ENCODE measurements at places on chromosomes 4 and X. TPM values are rescaled to one million over a fixed set of nuclear protein-coding genes. Genes with fewer than 3 reads are reported as not detected.

The PAGE2 gene
- total RNA-seq: not detected

GRCh38 chr4:187212446-187213080 lies 488.9 kb upstream of the FAT1 start:
- H3K27ac ChIP-seq: no peak overlapping the region
- H3K4me3 ChIP-seq: no peak overlapping the region
- H3K36me3 ChIP-seq: no peaks in the 10 kb centered on the region
- H3K27me3 ChIP-seq: no peaks in the 10 kb centered on the region

DNA sequence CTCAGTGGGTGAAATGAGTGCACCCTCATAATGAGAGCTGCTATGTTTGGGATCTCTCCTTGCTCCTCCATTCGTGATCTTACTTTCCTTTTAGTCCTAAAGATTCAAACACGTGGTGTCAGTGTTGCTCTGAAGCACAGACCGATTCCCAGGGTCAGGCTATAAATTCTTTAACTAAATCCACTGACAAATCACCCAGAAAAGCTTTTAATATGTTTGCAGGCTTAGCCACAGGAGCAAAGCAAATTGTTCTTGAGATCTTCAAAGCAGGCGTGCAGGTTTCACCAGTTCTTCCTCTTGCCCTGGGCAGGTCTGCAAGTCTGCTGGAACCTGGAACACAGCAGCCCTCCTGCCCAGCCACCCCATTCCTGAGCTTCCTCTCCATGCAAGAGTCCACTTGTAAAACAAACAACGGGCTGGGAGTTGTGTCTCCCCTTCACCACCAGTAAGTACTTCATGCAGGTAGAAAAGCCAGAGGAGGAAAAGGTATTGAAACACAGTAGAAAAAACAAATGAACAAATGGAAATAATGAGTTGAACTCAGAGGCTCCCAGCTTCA lies 70.1 kb upstream of the ENPP6 start:
- no peak overlapping the region for H3K27ac ChIP-seq
- no peaks in the 10 kb centered on the region for H3K27me3 ChIP-seq
- no peaks in the 10 kb centered on the region for H3K36me3 ChIP-seq

DNA sequence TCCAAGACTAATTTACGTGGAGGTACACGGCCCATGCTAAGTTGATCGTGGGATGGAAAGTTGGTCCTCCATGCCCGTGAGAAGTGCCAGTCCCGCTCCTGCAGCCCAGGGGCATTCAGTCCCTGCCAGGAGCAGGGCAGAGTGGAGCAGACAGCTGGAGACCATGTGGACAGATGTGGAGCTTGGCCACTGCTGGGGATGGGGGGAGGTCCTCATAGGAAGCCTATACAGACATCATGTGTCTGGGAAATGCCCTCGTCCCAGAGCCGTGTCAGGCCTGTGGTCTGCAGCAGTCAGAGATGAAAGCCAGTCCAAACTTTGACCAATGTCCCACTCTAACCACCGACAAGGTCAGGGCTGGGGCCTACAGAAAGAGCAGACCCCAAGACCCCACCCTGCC lies 118.4 kb downstream of the CPZ start:
- no peak for DNase-seq
- no peaks in the 10 kb centered on the region for H3K4me1 ChIP-seq
- H3K4me3 ChIP-seq: no peak overlapping the region
- H3K27ac ChIP-seq: no peak overlapping the region
- no peaks in the 10 kb centered on the region for H3K36me3 ChIP-seq
- no peaks in the 10 kb centered on the region for H3K27me3 ChIP-seq

The DUSP21 gene
- not detected for total RNA-seq

The CC2D2A gene
- 31.2 TPM for total RNA-seq

The ADH1A gene
- total RNA-seq: 0.59 TPM

- H3K4me3 ChIP-seq: no peak overlapping the region
- DNase-seq: no peak
- H3K36me3 ChIP-seq: no peaks in the 10 kb centered on the region
- H3K27ac ChIP-seq: no peak overlapping the region
These were observed 1105.9 kb downstream of the ARAP2 start for GRCh38 chr4:35138449-35138848.

- no peak overlapping the region for H3K4me3 ChIP-seq
- no peak for DNase-seq
- H3K36me3 ChIP-seq: no peaks in the 10 kb centered on the region
- H3K27me3 ChIP-seq: no peaks in the 10 kb centered on the region
These were observed 80.5 kb upstream of the GALNT7 start for GRCh38 chr4:173088144-173088543.

The PDGFRA gene
- total RNA-seq: 103 TPM

The CENPE gene
- 0.90 TPM for total RNA-seq

GRCh38 chr4:123110685-123111084 lies 188.3 kb upstream of the NUDT6 start:
- H3K27ac ChIP-seq: no peak overlapping the region
- no peak for DNase-seq
- no peaks in the 10 kb centered on the region for H3K36me3 ChIP-seq
- no peaks in the 10 kb centered on the region for H3K27me3 ChIP-seq
- no peak overlapping the region for H3K4me3 ChIP-seq

The LEF1 gene
- 8.1 TPM for total RNA-seq

The PLP1 gene
- total RNA-seq: 326 TPM

The ZRSR2 gene
- total RNA-seq: 2.4 TPM

The CD99 gene
- total RNA-seq: 249 TPM

All from tibial nerve (tissue), 4 donors.